Dermis microvascular lymphatic vessel endothelial cell (primary cell): ENCODE measurements at places on chromosomes 3 and 15. TPM values are rescaled to one million over a fixed set of nuclear protein-coding genes. Genes with fewer than 3 reads are reported as not detected.

Gene CNTN6
- not detected in 2 replicates for total RNA-seq

Gene ARPC4
- 251 and 317 TPM in 2 replicates for total RNA-seq

- DNase-seq, result no peak
These were observed 611.3 kb downstream of the EDEM1 start for GRCh38 chr3:5798809-5799208.

- no peak for DNase-seq
These were observed 86.2 kb downstream of the CMSS1 start for GRCh38 chr3:99903869-99904268.

DNA sequence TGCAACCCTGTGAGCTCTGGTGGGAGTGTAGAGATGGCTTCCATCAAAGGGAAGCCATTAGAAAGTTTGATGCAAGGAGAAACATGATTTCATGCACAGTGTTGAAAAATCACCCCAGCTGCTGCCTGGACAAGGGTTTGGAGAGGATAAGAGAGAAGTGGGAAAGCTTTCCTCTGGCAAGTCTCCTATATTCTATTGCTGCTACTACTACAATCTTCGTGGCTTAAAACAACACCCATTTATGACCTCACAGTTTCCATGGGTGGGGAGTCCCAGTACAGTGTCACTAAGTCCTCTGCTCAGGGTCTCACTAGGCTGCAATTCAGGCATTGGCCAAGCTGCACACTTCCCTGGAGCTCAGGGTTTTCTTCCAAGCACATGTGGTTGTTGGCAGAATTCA lies 229.3 kb downstream of the TAFA4 start:
- no peak for DNase-seq
